Activated CD4-positive, alpha-beta T cell treated with anti-CD3 and anti-CD28 coated beads for 1 hour (primary cell): ENCODE measurements at places on chromosomes 5 and 9.

- no peak for DNase-seq
Observed at GRCh38 chr5:96655085-96655484, 7.1 kb upstream of the CAST start.

DNA sequence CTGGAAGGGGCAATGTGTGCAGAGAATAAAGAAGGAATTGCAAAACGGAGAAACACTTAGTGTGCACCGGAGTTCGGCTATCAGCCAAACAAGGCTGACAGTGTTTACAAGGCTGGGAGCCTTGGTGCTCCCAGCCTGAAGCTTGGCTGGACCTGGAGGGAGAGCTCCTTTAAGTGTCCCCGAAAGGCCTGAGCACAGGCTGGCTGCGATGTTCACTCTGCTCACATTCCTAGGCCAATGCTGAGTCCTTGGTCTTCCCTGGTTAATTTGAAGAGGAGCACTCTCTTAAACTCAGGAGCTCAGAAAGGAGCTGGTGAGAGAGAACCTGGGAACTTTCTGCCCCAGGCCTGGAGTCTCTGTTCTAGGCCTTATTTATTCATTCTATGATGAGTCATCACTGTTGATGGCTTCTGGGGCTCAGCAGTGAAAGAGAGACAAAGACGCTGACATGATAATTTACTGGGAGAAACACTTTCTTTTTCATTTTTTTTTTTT lies 88.6 kb upstream of the MYO10 start:
- DNase-seq, result no peak

- DNase-seq, result no peak
Observed at GRCh38 chr5:72013766-72014624, 93.3 kb upstream of the MAP1B start.

- no peak for DNase-seq
Observed at GRCh38 chr5:14295610-14296009, 152.5 kb downstream of the TRIO start.

- no peak for DNase-seq
Observed at GRCh38 chr9:127311239-127311741, 46.7 kb downstream of the GARNL3 start.

DNA sequence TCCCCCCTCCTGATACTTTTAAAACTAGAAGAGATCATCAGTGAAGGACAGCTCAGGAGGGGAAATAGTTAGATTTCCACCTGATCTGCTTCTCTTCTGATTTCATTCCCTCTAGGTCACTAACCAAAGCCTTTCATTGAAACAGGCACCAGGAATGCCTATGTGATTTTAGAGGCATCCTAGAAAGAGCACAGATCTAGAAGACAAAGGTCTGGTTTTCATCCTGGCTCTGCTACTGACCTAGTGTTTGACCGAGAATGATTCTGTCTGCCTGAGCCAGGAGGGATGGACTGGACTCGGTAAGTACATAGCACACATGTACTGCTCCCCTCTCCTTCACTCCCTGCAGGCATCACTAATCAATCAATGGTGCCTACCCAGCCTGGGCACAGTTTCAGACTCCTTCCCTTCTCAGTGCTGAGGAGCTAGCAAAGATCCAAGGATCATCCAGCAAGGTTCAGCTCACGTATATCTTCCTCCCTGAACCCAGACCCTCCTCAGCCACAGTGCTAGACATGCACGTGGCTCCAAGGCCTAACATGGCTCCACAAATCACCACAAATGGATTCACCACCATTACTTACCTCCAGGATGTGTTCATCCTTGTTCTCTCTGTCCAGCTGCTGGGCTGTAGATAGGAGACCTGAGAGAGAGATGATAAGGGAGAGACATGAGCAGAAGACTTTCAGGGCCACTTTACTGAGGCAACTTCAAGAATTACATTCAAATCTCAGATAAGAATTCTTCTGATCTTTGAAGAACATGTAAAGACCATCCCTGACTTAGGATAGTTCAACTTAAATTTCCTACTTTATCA lies 35.2 kb downstream of the FAT2 start:
- DNase-seq, result no peak

DNA sequence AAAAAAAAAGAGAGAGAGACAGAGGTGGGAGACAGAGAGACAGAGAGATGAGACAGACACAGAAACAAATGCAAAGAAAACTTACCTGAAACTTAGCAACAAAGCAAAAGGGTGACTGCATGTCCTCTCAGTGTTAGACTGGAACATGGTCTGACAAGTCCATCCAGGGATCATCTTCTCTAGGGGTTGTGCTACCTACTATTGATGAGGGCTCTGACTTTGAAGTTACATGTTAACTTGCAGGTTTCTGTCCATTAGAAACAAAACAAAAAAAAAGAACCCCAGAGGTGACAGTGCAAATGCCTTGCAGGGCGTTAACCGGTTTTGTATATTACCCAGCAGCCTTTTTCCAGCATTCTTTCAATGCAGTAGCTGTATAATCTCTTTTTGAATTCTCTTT lies 13.6 kb upstream of the SPARC start:
- no peak for DNase-seq

DNA sequence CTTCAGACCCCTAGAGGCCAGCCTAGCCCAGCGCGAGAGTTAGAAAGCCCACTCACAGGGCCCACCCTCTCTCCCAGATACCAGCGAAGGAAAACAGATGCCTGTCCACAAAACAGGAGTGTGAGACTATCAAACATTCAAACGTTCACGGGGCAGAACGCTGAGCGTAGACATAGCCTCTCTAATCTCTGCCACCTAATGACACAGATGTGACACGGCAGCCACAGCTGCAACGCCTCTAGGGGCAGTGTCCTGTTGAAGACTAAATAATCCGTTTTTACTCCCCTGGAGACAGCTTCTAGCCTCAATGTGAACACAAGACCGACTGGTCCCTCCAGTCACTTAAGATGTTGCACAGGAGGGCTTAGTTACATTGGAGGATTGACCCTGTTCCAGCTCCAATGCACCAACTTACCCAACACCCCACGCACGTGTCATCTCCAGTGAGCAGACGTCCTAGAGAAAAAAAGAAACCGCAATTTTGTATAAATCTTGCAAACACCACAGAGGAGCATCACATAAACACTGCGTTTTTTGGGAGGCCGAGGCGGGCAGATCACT lies 14.3 kb downstream of the DIPK1B start:
- peak; percentile 24 for DNase-seq

GRCh38 chr9:11933926-11934325 lies 759.3 kb upstream of the TYRP1 start:
- DNase-seq, result no peak

GRCh38 chr9:82154573-82154972 lies 166.0 kb downstream of the SPATA31D1 start:
- DNase-seq, result no peak

DNA sequence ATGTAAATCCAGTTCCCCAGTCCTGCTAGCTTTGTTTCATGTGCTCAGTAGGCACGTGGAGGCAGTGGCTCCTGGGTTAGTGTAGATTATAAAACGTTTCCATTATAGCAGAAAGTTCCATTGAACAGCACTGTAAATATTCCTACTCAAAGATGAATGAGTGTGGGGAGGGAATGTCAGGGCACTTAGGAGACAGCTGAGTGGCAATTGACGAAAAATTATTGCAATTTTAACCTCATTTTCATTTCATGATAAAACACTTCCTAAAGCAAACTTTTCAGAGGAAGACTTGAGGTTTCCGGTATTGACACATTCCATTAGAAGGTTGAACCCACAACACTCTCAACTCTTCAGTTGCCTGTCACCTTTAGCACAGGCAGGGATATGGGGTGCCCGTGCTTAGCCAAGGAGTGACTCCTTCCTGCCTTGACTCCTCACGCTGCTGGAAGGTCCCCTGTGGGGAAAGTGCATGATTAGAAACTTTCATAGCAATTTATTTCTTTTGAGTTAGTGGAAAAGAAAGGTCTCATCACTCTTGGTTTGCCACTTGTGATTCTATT lies 41.2 kb downstream of the SLC46A2 start:
- DNase-seq, result no peak

DNA sequence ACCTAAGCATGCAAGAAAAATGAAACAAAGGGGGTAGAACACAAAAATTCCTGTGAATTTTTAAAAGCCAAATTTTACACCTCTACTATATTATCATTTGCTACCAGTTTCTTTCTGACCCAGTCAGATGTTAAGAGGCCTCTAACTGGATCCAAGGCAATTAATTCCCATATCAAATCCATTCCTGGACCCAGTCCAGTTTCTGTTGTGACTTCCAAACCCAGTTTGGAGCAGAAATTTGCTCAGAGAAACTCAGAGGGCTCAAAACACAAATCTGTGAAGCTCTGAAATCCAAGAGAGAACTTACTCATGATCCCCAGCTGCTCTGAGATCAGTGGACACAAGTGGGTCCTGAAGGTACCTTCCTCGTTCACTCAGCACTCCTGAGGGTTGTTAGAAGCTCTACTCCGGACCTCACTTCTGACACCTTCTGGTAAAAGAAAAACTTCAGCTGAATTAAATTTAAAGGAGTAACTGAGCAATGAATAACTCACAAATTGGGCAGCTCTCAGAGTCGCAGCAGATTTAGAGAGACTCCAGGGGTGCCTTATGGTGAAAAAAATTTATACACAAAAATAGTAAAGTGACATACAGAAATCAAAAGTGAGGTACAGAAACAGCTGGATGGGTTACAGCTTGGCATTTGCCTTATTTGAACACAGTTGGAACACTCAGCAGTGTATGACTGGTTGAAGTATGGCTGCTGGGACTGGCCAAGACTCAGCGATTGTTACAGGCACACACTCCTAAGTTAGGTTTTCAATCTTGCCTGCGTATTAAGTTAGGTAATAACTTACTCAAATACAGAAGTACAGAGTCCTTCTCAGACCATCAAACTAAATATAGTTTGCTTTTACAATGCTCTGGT lies 32.4 kb downstream of the INSL4 start:
- DNase-seq, result no peak

DNA sequence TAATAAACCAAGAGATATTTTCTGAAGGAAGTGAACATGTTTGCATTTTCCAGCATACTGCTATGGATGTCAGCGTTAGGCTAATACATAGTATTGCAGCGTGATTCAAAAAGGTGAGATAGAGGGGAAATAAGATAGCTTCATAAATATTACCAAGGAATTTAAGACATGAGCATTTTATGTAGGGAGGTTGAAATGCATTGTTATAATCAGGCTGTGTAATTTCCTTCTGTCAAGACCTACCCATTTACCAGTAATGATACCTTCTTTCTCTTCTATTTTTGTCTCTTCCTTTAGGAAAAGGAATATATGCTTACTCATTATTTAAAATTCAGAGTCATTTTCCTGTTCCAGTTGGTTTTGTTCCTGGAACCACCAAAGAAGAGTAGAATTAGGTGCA lies 33.3 kb downstream of the PIK3R1 start:
- no peak for DNase-seq

DNA sequence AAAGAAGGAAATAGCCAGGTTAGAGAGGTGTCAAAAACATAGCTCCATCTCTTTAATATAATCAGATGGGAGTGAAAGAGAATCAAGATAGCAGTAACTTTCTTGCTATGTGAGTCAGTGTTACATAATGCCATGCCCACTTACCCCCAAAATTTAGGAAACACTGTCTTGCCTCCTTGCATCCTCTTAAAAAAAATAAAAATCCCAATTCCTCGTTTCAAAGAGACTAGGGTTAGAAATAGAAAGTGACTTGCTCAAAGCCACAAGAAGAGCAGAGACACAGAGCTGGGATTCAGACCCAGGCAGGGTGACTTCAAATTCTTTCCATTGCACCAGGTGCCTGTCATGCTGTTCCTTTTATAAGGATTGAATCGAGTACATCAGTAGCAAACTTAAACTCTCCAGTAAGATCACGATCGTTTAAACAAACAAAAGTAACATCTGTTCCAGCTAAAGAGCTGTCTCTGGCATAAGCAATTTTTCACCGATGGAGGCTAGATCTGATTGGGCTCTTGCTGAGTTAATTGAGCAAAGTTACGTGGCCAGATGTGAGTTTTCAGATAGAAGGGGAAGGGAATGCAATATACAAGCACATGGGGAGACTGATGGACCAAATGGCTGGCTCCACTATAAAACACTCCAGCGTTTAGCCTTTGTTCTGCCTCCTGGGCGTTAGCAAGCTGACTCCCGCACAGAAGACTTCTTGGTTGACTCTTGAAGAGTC lies 176.9 kb downstream of the PALM2AKAP2 start:
- DNase-seq, result no peak
